ENCODE measurements at places on chromosomes 11 and 22.

- DNase-seq = no peak
These were observed 45.3 kb upstream of the GALNT18 start for GRCh38 chr11:11667056-11667455.

GRCh38 chr11:104442321-104442720 is 278.4 kb upstream of the PDGFD start:
- no peak for DNase-seq

DNA sequence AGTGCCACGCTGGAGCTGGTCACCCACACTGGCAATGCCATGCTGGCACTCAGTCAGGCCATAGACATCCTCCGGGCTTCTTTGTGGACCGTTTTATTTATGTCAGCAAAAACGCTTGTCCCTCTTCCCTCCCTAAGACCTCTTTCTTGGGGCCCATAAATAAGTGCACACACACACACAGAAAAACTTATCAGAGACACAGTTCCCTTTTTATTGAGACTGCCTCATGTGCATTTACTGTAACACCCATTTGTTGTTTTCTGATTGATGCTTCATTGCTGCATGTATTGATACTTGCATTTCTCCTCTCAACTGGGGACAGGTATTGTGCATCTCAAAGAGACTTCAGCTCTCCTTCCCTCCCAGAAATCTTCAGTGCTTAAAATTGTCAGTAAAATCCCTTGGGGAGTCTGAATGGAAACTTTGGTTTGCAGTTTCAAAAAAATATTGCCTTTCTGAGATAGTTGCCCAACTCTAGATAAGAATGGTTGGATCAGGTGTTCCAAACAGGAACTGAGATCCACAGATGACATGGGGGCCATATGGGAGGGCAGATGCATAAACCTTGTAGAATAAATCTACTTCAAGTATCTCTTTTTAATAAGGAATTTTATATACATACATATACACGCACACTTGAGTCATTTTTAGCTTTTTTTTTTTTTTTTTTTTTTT is 50.9 kb downstream of the PPP2R1B start:
- DNase-seq = no peak

DNA sequence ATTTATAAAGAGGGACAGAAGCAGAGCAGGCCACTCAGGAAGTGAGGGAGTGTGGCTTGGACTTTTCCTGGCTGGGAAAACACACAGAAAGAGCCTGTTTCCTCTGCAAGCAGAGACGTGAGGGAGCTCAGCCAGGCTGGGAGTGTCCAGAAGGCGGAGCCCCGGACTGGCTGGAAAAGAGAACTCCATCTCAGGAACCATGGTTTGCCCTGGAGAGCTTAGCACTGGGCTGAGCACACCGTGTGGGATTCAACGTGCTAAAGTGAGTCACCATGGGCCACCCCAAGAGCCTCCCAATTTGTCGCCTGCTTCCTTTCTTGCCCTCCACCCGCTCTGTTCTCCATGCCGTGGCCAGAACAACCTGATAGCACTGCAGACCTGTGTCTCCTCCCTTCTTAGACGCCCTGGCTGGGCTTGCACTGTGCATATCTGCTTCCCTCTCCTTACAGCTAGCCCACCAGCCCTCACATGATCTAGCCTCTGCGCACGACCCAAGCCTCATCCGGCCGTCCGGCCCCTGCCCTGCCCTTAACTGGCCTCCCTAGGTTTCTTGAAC is 51.8 kb downstream of the GALNT18 start:
- DNase-seq = no peak

GRCh38 chr11:12359761-12360160 is 17.6 kb upstream of the PARVA start:
- no peak for DNase-seq

Data from DMS79 (cell line).